ENCODE measurements at places on chromosomes 16 and 17. TPM values are rescaled to one million over a fixed set of nuclear protein-coding genes. Genes with fewer than 3 reads are reported as not detected.

DNA sequence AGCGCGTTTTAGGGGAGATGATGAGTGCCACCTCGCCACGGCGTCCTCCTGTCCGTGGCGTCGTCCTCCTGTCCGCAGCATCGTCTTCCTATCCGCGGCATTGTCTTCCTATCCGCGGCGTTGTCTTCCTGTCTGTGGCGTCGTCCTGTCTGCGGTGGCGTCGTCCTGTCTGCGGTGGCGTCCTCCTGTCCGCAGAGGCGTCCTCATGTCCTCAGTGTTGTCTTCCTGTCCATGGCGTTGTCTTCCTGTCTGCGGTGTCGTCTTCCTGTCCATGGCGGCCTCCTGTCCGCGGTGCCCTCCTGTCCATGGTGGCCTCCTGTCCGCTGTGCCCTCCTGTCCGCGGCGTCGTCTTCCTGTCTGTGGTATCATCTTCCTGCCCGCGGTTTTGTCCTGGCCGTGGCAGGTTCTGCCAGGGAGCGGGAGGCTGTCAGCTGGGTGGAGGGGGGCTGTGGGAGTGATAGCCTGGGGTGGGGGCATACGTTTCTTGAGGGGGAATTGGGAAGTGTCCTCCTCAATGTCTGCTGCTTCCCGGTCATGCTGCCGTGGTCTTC, 30.9 kb downstream of the TBCD start:
- no peak for ATAC-seq

GRCh38 chr17:60597297-60597696, 2.7 kb upstream of the PPM1D start:
- no peak for ATAC-seq

- ATAC-seq, result no peak
Observed at GRCh38 chr17:77148940-77149510, 8.3 kb downstream of the SEC14L1 start.

DNA sequence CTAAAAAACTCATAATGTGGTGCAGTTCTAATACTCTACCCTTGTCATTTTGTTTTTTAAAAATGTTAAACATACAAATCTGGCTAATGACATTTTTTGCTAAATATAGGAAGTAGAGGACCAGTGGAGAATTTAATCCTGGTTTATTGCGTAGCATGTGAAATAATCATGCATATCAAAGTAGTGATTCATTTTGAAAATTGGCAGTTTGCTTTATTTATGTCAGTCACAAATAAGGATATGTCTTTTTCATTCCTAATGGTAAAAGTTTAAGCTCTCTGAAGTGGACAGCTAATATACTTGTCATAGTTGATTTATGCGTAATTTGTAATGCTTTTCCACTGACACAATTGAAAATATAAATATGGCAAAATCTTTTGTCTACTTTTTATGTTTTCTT, 224.2 kb downstream of the BCAS3 start:
- ATAC-seq, result peak; percentile 59

DNA sequence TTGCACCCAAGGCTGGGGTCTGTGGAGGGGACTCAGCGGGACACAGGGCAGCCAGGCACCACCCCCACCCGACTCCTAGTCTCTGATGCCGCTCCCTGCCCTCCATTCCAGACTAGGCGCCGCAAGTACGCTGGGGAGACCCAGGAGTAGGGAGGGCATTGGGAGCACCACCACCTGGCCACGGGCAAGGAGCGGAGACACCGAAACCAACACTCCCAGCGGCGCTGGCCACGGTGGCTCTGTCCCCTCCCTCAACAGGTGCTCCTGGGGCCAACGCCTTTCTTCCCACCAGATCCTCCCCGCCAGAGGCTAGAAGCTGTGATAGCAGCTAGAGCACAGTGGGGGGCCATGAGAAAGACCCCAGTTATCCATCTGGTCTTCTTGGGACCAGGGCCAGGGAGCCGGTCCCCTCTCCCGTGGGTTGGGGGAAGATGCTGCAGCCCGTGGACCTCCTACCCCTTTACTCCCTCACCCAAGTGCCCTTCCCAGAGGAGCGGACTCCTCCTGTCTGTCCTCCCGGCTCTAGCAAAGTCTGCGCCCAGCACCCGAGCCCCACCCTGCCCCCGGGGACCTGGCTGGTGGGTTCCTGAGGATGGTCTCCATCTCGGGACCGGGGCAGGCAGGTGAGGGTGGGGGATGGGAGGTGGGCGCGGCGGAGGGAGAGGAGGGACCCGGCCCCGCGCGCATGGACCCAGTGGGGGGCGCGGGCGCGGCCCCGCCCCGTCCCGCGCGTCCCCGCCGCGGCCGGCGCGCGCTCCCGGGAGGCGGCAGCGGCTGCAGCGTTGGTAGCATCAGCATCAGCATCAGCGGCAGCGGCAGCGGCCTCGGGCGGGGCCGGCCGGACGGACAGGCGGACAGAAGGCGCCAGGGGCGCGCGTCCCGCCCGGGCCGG, at the start of gene SYNGR3:
Gene SYNGR3, plus strand, starts transcription at position 762 of the 892 bp plus-strand sequence. CDS start 133 bp downstream, outside the sequence.
- ATAC-seq, result no peak

DNA sequence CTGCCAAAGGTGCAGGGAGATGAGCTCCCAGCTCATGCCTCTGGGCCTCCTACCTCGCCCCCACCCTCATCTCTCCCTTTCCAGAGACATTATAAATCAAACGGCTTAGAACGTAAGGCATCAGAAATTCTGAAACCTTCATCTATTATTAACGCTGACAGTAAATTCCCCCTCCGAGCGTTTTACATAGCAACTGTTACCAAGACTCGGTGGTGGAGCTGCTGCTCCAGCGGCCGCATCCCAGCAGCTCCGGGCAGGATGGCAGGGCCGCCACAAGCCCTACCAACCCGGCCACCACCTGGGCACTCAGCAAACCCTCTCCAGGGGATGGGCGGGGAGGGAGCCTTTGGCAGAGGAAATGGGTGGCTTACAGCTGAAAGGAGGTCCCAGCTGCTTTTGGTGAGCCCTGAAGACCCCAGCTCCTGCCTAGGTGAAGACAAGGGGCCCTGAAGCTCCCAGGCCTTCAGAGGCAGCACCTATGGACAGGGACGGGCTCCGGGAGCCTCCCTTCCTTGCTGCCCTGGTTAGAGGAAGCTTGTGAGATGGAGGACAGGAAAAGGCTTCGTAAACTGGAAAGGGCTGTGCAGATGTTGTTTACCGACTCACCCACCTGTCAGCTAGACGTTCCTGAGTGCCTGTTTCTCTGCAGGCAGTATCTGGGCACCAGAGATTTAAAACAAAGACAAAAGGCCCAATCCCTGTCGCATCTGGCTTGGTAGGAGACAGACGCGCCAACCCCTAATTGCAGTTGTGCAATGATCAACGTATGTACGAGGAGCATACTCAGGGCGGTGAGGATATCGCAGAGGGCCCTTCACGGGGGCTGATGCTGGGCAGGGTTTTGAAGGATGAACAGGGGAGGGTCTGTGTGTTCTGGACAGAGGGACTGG, 76.9 kb downstream of the RAI1 start:
- ATAC-seq, result no peak

GRCh38 chr16:70460737-70461261, 6.4 kb downstream of the FCSK start:
- peak; percentile 9 for ATAC-seq

DNA sequence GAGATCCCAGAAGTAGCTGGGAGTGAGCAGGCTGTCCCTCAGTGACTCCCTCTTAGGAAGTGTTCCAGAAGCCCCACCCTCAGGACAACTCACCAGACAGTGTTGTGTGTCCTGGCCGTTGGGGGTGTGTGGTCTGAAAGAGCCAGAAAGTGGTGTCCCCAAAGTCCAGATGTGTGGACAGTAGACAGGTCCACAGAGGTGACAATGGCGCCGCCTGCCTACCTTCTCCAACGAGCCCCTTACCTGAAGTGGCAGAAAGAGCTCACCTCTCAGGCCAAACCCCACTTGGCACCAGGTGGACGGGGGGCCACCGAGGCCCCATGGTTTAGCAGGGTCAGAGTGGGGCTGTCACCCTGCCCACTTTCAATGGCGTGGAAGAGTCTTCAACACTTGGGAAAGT, 19.9 kb downstream of the C17orf100 start:
- ATAC-seq, result peak; percentile 13

Gene GSG1L2
- not detected for total RNA-seq

- peak; percentile 61 for ATAC-seq
Observed at GRCh38 chr17:50055055-50055425, 870 bp upstream of the ITGA3 start.

Gene PAGR1
- 13.4 TPM for total RNA-seq

Gene OR4D1
- total RNA-seq, result not detected

DNA sequence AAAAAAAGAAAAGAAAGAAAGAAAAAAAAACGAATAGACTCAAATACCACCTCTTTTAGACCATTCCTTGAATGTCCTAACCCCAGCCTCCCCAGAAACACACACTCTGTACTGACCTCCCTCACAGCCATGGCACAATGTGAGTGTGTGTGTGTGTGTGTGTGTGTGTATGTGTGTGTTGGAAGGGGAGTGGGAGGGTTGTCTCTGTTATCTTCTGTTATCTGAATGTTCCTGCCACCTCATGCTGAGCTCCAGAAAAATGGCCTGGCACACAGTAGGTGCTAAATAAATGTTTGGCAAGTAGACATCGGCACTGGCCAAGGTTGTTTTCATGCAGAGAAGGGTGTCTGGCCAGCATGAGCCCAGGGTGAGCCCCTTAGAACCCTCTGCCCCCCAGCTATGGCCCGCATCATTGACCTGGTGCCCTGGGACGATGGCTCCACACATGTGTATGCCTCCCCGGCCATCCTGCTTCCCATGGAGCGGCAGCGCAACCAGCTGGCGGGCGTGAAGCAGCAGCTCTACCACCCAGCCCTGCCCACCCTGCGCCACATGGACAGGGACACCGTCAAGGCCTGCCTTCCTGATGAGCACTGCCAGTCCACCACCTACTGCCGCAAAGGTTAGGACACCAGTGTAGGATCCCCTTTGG, 6.6 kb upstream of the CNGB1 start:
- peak; percentile 25 for ATAC-seq

- ATAC-seq, result no peak
Observed at GRCh38 chr17:29014716-29015115, 8.9 kb upstream of the SEZ6 start.

GRCh38 chr16:30049871-30050270, 15.7 kb upstream of the ALDOA start:
- peak; percentile 64 for ATAC-seq

GRCh38 chr17:63464691-63465236, 12.1 kb upstream of the ACE start:
- ATAC-seq, result no peak

- ATAC-seq, result no peak
Observed at GRCh38 chr17:66345264-66345663, 42.9 kb downstream of the PRKCA start.

DNA sequence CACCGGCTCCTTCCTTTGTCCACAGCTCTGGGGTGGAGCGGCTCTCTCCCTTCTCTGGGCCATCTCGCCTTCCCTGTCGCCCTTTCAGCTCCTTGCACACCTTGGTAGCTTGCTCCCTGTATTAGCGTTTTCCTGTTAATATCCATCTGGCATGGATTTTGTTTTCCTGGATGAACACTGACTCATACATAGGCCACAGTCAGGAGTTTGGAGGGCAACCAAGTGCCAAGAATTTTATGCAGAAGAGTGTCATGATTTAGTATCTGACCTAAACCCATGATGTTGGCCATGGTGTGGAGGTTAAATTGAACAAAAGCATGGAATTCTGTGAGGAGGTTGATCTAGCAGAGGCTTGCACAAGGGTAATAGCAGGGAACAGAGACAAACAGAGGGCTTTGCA, 180.9 kb downstream of the AIPL1 start:
- ATAC-seq, result no peak

DNA sequence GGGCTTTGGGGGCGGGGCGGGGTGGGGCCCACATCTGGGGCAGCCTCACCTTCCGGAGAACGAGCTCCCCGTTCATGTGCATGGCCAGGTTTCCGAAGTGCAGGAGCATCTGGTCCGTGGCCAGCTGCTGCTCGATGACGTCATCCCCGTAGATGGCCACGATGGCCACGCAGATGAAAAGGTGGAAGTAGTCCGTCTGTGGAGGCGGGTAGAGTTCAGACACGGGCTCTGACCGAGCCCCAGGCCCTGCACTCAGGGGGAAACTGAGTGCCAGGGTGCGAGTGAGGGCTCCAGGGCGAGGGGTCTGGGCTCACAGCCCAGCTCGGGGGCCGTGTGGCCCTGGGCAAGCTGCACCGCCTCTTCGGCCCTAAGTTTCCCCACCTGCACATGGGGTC, 93.7 kb downstream of the TBC1D16 start:
- ATAC-seq, result no peak

Gene MYCBPAP
- total RNA-seq, result 0.40 TPM

GRCh38 chr17:7916385-7916682, 245 bp upstream of the RNF227 start:
- ATAC-seq, result no peak

DNA sequence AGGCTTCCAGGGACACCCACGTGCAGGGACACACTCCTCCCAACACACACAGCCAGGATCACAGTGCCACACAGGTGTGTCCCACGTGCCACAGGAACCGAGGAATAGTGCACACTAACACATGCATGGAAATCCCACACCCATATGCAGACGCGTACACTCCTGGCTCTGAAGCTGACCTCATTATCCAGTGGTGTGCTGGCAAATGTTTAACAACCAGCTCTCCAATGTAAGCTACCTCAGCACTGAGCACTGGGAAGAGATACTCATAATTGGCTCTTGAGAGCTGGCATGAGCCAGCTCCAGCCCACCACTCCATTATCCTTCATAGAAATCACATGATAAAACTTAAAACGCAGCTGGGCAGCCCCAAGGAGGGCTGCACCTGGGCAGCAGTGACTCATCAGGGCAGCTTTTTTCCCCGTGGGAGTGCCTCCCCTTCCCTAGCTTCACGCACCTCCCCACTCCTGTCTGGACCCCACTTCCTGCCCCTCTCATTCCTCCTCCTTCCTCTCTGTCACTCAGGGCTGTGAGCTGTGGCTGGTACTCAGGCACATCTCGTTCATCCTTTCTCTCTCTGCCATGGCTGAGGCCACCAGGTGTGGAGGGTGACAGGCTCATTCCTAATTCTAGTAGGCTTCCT, 14.9 kb upstream of the TBX21 start:
- ATAC-seq, result no peak

DNA sequence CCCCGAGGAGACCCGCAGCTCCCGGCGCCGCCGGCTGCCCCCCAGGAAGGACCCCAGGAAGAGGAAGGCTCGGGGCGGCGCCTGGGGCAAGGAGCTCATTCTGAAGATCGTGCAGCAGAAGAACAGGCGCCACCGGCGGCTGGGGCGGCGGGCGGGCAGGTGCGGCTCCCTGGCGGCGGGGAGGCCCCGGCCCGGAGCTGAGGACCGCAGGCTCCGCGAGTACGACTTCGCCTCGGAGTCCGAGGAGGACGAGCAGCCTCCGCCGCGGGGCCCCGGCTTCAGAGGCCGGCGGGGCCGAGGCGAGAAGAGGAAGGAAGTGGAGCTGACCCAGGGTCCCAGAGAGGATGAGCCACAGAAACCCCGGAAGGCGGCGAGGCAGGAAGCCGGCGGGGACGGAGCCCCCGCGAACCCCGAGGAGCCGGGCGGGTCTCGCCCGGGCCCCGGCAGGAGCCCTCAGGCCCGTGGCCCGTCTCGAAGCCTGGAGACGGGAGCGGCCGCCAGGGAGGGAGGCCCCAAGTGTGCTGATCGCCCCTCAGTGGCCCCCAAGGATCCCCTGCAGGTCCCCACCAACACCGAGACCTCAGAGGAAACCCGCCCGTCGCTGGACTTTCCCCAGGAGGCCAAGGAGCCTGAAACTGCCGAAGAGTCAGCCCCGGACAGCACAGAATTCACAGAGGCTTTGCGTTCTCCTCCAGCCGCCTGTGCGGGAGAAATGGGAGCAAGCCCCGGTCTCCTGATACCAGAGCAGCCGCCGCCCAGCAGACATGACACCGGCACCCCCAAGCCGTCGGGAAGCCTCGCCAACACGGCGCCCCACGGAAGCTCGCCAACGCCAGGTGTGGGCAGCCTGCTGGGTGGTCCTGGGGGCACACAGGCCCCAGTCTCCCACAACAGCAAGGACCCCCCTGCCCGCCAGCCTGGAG, 22.3 kb upstream of the ZFPM1 start:
- peak; percentile 6 for ATAC-seq

Data from esophagus mucosa (tissue), 1 donor.